Camera-type eye (tissue), 1 donor: ENCODE measurements at places on chromosomes 16 and 17. TPM values are rescaled to one million over a fixed set of nuclear protein-coding genes. Genes with fewer than 3 reads are reported as not detected.

TMEM132E gene
- 15.3 TPM for total RNA-seq

C17orf113 gene
- 7.9 TPM for total RNA-seq

SHISA9 gene
- total RNA-seq: 2.7 TPM

KCNJ12 gene
- total RNA-seq: 9.8 TPM

CBX8 gene
- total RNA-seq: 17.4 TPM

SEPTIN12 gene
- total RNA-seq: not detected

PRSS33 gene
- total RNA-seq: 2.9 TPM

VPS35L gene
- total RNA-seq: 48.8 TPM

SULT1A1 gene
- 22.3 TPM for total RNA-seq

B4GALNT2 gene
- not detected for total RNA-seq

AANAT gene
- total RNA-seq: 18.0 TPM

TMEM235 gene
- 1.8 TPM for total RNA-seq
